ENCODE measurements at places on chromosomes 1 and 21.

DNA sequence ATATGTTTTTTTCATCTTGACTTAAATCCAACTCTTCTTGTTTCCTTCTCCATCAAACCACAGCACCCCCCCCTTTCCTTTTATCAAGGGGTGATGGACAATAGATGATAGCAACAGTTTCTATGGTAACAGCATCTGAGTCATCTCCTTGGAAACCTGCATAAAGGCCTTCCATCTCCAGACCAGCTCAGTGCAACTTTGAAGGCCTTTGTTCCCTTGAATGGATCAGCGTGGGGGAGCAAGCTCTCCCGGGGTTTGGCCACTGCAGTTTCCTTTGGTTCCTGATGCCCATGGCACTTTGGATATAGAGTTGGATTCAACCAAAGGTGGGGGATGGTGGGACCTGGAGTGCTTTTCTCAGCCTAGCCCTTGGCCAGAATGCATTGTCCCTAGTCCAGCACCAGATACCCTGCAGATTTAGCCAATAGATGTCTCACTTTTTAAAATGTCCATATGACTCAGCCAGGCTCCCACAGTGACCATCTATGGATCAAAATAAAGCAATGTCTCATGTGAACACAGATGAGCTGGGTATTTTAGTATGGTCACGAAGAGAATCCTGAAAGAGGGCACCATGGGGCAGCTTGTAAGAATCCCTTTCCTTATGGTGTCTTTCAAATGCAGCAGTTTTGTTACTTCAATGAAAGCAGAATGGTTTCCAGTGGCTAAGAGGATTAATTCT lies 127.7 kb downstream of the SPATA46 start:
- no peak for DNase-seq

- no peak for DNase-seq
Measured at GRCh38 chr1:36149973-36150295, 648 bp upstream of the TRAPPC3 start.

GRCh38 chr1:90012300-90012699 lies 17.4 kb downstream of the ZNF326 start:
- DNase-seq: no peak

DNA sequence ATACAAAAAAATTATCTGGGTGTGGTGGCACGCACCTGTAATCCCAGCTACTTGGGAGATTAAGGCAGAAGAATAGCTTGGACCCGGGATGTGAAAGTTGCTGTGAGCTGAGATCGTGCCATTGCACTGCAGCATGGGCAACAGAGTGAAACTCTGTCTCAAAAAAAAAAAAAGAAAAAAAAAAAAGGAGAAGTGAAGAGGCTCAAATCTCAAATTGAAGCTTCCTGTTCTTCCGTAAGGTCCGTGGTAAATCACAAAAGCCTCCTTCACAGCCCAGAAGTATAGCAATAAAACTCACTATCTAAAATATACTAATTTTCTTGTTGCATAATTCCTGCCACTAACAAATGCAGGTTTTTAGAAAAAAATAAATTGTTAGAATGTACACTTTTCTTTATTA lies 498.2 kb upstream of the BRINP3 start:
- DNase-seq: no peak

DNA sequence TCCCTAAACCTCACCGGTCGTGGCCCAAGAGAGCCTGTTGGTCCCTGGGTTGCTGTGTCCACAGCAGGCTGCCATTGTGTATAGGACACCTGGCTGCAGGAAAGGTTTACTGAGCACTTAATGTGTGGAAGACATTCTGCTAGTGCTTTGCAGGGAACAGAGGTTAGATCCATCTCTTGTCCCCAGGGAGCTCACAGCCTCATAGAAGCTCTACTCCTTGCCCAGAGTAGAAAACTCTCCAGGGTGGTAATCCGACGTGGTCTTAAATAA lies 16.9 kb upstream of the ALPL start:
- no peak for DNase-seq

GRCh38 chr1:45429561-45430159 lies 61.3 kb downstream of the TESK2 start:
- DNase-seq: no peak

DNA sequence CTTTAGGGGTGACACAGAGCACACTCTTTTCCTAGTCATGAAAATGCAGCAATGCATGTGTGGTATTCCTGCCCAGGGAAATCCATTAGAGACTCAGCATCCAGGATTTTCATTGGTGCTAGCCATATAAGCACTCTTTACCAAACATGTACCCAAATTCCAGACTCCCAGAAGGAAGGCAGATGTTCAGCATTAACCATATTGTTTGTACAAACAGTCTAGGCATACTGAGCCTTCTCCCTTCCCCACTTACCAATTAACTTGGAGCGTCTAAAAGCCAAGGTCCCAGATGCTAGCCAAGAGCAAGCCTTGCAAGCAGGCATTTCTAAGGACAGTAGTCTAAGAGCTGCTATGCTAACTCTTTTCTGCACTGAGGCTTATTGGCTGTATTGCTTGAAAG lies 27.9 kb downstream of the ZBED6 start:
- DNase-seq: no peak

DNA sequence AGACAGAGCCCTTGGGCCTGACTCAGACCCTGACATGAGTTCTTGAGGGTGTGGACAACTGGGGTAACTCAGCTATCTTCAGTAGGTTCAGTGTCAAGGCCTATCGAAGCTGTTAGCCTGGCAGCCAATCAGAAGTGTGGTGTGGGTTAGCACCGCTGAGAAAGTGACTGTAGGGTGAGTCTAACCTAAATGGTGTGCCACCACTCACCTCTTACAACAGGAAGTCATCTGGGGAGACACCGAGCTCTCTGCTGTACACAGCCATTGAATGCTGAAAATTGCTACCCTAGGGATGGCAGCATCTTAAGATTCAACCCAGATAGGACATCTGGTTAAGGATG lies 44.6 kb downstream of the RASSF5 start:
- DNase-seq: no peak

- DNase-seq: no peak
Measured at GRCh38 chr1:51168936-51169335, 66.9 kb downstream of the C1orf185 start.

DNA sequence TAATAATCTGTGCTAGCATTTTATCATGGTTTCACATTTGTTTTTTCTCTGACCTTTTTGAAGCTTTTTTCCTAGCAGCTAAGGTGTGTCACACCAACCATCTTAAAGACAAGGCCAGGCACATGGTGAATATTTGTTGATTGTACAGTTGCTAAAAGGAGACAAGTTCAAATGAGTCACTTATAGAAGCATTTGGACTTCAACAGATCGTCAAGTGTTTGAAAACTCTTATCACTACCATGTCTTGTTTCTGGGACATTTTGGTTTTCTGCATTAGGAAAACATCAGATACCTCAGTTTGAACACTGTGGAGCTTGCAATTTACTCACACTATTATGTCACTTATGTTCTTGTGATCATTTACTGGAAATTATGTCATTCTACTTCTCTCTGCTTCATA lies 407.3 kb downstream of the USP25 start:
- DNase-seq: no peak

DNA sequence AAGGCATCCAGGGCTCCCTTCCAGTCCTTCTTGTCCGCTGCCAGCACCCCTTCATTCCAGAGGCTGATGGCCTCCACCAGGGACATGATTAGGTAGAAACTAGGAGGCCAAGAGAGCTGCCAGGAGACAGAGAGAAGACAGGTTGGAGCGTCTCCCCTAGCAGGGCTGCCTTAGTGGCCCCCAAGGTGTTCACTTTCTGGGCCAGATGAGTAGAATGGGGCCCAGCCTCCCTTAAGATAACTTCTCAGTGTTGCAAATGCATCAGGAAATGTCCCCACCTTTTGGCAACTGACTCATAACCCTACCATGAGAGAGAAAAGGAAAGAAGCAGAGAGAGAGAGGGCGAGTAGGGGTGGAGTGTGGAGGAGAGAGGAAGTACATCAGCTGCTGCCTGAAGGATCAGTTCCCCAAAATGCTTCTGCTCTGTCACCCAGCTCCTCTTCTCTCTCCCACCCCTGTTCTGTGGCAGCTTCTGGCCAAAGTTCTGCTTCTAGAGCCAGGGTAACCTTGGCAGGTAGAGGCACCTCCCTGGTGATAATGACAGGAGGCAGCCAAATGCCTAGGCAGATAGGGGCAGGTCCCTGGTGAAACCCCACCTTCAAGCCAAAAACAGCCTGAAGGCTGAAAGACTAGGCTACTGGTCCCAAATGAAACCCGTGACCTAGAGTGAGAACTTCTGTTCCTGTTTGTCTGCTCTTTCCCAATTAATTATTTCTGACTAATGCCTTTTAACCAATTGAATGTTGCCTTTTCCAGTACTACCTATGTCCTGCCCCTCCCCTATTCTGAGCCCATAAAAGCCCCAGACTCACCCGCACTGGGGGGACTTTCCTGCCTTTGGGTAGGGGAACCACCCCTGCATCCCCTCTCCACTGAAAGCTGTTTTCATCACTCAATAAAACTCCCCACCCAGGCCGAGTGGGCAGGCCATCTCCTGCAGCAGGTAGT lies at the start of gene NCF2:
Gene NCF2 (minus strand): TSS at position 216 of the 948 bp plus-strand sequence. CDS start 130 bp downstream, at position 86.
- no peak for DNase-seq

DNA sequence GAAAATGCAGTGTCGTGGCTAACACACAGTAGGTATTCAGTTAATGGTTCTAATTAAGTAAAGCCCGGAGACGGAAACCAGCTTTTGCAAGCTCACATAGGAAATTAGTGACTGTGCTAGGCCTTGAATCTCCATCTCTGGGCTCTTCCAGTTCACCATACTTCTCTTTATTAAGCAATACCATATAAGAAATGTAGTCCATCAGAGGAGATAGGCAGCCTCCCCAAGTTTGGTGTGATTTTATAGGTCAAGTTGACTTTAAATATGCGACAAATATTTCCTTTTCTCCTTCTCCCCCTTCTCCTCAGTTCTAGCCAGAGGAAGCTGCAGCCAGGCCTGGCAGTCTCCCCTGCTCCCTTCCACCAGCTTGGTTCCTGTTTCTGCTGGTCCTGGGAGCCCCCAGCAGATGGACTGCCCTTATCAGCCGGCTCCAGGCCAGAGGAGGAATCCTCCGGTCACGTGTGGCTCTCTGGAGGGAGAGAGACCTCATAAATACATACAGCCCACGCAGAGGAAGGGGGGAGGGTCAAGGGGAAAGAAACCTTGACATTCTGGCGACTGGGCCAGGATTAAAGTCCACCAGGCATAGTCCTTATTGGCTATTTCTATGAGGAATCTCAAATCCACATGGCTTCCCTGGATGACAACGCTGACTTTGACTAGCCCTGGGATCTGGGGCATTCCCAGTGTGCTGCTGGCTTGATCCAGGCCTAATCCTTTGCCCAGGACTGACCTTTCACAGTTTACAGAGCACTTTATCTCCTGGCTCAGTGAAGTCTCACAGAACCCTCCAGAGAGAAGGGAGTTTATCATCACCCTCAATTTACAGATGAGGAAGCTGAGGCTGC lies 115.1 kb upstream of the JUN start:
- no peak for DNase-seq

DNA sequence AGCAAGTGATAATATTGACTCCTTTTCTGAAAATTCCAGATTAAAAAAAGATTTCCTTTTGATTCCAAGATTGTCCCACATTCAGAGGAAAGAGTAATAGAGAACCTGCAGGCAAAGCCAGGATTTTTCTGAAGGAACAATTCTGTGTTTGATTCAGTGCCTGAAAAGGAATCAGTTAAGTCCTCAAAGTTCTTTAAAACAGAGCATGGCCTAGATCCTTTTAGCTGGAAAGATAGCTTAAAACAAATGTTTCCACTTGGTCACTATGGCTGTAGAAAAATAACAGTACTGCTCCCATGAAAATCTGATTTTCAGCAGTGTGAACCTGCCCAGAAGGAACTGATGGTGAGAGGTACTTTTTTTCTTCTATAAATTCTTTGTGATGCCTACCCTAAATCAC lies 41.8 kb downstream of the HS2ST1 start:
- DNase-seq: no peak

DNA sequence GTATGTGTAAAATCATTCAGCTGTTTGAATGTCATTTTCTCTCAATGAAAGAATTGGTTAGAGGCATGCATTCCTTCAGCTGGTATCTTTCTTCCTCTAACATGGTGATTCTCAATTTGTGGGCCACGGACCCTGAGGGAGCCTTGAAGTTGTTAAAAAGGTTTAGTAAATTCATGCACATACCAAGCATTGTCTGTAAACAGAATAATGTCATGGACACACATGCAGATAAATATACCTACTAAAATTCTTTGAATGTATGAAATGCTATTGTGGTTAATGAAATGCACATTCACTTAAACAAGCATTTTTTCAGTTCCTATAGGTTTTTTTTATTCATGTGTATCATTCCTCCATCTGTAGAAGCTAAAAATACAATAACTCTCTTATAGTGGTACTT lies 65.4 kb downstream of the PBX1 start:
- no peak for DNase-seq

DNA sequence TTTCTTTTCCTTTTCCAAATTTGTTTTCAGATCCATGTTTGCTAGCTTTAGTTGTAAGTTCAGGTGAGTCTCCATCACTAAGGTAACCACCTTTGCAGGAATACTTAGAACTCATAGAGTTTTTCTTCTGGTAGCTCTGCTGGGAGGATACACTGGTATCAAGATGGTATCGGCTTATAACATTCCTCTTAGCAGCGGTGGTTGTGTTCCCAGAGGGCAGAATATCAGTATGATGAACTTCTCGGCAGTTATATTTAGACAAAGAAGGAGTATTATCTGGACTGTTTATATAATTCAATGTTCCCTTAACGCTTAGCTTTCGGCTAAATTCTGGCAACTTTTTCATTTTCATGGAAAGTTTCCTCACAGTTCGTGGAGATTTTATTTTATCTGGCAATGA lies 18.1 kb downstream of the SYDE2 start:
- no peak for DNase-seq

GRCh38 chr1:27504588-27505419 lies 14.8 kb upstream of the WASF2 start:
- DNase-seq: no peak

DNA sequence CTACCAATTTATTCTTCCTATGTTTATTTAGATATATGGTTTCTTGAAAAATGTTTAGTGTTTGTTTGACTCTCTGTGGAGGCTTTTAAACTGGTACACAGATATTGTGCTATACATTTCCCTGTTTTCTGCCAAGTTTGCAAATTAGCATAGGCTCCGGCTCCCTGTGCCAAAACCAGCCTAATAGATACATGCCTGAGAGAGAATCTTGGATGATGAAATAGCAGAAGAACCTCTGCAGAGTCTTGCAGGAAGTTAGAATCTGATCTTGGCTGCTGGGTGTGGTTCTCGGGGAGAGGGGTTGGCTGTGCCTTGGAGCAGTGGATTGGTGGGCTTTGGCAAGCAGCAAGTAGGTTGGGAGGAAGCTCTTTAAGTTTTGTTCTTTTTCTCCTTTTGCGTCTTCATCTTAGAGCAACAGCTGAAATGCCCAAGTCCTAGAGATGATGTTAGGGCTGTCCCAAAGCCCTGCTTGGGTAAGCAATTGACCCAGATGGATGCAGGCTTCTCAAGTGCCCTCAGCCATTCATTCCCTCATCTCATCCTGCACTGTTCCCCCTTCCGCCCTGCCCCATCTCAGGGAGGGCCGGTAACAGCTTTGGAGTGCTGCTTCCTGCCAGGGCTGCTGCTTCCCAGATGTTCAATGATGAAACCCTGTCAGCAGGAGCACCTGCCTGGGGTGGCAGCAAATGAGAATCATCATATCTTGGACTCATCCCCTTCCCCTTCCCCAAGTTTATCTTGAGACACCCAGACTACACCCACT lies 9.3 kb downstream of the PLA2G2A start:
- DNase-seq: no peak
